ENCODE measurements at places on chromosomes 2 and 18. TPM values are rescaled to one million over a fixed set of nuclear protein-coding genes. Genes with fewer than 3 reads are reported as not detected.

DNA sequence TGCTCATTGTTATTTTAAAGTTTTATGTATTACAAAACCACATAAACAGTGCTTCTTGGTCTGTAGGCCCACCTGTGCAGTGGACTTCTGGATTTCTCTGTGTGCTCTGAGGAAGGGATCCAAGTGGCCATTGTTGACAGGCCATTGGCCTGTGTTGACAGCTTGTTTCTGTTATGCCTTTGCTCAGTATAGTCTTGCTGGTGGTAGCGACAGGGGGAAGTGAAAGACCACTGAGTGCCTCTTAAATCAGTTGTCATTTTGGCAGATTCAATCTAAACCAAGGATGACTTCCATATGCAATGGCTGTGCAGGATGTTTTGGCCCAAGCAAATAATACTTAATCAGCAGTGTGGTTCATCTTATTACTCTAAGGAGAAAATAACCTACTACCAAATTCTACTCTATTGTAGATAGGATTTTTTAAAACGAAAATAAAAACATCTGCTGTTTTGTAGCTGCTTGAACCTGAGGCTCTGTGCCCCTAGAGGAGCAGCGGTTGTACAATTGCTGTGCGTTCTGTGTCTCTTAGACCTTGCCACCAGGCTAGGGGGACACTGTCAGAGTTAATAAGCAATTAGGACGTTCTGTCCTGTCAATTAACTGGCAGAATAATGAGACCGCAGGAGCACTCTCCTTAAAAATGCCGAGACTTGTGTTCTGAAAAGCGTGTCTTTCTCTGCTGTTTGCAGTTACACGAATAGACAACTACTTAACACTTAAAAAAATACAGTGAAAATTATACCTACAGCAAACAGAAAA is 108.2 kb downstream of the RHBDD1 start:
- DNase-seq: no peak

DNA sequence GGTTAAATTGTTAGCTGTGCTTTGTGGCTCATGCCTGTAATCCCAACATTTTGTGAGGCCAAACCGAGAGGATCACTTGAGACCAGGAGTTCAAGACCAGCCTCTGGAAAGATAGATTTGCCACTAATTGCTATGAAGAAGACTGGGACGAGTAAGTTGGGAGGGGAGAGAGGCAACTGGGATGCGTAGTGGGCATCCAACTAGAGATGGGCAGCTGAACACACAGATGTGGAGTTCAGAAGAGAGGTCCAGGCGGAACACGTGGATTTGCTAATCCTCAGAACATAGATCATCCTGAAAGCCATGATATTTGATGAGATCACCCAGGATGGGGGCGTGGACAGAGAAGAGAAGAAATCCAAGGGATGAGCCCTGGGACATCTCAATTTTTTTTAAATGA is 48.7 kb downstream of the CYP26B1 start:
- no peak for DNase-seq

DNA sequence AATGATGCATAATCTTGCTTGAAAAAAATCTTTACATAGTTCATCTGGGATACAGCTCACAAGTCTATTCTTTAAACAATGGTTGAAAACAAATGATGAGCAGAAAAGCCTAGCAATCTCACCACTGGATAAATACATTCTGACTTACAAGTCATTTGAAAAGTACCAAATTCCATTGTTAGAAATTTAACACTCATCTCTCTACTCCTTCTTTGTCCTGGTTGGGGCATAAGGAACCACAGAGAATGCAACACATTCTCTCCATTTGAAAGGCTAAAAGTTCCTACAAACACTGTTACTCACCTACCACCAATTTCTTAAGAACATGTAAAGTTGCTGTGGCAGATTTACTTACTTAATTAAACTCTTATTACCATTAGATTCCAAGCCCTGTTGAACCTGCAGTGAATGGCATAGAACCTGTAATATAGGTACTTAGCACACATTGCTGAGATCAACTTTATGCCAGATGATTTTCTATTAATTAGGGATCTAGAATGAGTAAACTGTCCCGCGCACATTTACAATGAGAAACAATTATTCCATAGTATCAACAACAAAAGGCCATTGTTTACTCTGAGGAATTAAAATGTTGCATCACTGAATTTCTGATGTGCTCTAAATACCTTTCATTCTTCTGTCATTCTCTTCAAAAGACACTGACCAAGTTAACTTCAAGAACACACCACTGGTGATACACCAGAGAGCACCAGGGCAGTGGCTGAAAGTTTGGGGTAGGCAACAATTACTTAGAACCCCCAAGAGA is 69.6 kb downstream of the CABYR start:
- no peak for DNase-seq

DNA sequence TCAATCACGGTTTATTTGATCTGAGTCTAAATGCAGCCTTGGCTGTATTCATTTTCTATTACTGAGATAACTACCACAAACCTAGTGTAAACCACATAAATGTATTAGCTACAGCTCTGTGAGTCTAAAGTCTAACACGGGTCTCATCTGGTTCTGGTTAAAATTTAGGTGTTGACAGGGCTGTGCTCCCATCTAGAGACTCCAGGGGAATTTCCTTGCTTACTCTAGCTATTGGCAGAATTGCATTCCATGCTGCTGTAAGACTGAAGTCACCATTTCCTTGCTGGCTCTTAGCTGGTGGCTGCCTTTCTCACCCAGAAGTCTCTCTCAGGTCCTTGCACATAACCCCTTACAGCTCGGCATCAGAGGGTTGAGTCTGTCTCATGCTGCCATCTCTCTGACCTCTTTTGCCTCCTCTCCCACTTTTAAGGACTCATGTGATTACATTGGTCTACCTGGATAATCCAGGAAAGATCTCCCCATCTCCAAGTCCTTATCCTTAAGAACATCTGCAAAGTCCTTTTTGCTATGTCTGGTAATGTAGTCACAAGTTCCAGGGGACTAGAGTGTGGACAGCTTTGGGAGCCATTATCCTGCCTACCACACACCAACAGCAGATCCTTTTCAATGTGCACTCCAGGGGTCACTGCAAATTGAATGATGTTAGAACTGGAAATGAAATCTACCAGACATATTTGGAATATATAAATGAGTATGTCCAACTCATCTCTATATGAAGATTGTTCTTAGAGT is 207.0 kb upstream of the AGAP1 start:
- no peak for DNase-seq

DNA sequence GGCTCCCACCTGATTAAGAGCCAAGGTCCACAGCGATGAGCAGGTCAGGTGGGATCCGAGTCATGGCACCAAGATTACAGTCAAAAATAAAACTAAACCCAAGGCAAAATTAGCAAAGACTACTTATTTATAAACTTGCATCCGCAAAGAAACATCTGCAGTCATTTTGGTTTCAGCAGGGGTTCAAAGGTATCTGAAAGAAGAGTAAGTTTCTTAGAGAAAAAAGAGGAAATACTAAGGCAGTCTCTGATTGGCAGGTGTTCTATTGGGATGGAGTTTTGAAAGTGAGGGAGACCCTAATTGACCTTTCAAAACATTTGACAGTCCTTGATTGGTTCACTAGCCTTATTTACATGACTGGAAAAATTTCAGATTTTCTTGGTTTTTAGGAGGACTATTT is 11.0 kb upstream of the PLB1 start:
- no peak for DNase-seq

The OTOS gene
- total RNA-seq: not detected

DNA sequence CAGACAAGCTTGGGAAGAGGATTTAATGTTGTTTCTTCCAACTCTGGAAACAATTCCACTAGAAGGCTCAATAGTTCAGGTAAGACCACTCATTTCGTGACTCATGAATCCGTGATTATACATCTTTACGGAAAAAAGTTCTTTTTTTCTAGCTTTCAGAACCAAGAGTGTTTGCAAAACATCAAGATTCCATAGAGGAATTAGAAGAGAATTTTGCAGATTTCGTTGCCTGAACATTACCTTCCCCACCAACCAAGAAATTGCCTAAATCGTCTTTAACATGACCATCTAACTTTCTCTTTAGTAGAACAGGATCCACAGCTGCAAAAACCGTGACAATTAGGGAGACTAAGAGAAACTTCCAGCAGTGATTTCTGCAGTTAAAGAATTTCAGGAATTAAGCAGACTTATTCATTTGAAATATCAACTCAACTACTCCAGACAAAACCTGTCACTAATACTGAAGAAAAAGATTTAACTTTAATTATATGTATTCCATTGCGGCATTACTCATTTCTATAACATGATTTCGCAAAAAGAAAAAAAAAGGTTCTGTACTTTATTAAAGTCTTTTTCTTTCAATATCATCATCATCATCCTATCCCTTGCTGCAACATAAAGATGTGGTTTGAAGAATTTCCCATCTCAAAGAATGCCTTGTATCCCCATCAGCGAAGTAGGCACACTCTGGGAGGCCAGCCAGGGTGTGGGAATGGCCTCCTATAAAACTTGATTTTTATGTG is 1.9 kb upstream of the NAB1 start:
- no peak for DNase-seq

DNA sequence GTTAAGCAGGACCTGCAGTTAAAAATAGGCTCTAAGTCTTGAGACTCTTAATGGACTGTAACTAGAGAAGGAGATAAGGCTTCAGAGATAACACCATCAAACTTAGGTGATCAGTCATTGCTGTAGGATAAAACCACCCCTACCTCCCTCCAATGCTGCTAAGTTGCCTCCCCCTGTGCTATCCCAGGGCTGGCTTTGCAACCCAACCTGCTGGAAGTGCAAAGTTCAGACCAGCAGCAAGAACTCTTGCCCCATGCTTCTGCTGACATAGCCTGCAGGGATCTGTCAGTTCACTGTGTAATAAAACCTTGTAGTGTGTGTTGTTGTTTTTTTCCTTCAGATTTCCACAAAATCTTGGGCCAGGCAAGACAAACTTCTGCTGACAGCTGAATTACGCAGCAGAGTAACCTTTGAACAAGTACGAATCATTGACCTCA is 57.4 kb upstream of the EPB41L3 start:
- DNase-seq: no peak

GRCh38 chr18:47574966-47575365 is 323.5 kb upstream of the SKOR2 start:
- DNase-seq: no peak

DNA sequence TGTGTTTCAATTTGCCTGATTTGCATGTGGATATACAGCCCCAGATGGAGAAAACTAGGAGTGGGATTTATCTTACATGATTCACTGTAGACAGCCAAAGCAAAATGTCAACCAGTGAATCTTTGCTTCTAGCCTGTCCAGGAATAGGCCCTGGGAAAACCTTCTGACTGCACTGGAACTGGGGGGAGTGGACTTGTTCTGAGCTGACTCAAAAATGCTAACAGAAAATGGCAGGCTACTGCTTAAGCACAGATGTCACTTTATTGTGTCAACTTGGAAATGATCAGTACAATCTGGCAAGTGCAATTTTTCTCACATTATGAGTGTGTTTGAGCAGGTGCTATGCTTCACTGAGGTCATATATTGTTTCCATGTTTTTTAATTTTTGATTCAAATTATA is 593.7 kb downstream of the NRXN1 start:
- DNase-seq: no peak

The COL4A3 gene
- total RNA-seq: under 0.01 TPM

GRCh38 chr2:66428986-66429612 is 5.8 kb upstream of the MEIS1 start:
- no peak for DNase-seq

DNA sequence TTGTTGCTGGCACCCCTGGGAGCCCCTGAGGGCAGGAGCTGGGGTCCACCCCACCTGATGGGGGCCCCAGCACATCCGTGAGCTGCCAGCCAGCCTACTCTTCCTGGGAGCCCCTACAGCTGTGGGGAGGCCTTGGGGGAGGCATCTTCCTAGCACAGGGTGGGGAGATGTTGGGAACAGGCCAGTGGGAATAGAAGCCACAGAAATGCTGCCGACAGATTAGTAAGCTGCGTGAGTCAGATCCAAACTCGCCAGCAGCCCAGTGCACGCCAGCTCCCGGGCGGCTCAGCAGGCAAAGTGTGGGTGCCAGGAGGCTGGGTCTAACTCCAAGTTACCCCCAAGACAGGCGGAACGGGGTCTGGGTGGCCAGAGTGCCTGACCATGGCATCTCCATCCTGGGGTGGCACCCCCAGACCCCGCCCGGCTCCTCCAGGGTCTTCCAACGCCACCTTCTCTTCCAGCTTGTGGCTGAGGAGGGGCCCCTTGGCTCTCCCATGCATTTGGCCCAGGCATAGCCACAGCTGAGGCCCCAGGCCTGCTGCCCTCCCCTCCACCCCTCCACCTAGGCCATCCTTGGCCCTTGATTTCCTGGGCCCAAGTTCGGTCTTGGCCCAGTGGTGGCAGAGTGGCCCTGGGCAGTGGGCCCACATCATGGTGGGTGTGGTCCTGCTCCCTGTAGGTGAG is 15.3 kb downstream of the CROCC2 start:
- DNase-seq: no peak

DNA sequence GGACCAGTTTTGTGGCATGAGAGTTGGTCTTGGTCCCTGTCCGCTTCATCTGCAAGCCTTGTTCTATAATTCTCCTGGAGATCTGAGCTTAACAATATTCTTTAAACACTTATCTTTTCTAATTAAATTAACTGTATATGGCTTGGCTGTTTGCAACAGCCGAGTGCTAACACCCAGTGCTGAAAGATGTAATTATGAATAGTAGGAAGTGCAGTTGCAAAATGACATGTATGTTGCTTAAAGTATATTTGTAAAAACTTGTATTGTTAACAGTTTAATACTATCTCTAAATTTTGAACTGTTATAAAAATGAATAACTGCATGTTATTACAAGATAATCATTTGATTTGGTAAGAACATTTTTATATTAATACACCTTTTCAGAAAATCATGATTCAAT is 45.1 kb downstream of the CCDC102B start:
- no peak for DNase-seq

DNA sequence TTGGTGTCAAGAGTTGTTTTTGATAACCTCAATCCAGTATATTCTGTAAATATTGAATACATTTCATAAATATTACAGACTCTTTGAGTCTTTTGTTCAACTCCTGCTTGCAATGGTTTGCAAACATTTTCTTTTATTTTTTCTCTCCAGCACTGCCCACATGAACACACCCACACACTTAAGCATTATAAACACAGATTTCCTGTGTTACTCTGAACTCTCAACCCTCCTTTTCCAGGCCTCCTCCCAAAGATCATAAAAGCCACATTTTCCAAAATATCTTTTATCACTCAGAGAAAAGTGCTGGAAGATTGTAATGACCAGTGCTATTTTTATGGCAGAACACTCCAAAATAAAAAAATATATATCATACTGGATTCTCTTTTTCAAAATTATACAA is 20.5 kb downstream of the ARHGAP25 start:
- no peak for DNase-seq
